Activated CD8-positive, alpha-beta memory T cell treated with anti-CD3 and anti-CD28 coated beads, Interleukin-2, amount 10 ng/mL, durations not matched to agents 7 days and 5 days (primary cell): ENCODE measurements at places on chromosomes 16 and 17.
A peak's percentile ranks its signal among the peaks of the same experiment; 100 is the strongest.

DNA sequence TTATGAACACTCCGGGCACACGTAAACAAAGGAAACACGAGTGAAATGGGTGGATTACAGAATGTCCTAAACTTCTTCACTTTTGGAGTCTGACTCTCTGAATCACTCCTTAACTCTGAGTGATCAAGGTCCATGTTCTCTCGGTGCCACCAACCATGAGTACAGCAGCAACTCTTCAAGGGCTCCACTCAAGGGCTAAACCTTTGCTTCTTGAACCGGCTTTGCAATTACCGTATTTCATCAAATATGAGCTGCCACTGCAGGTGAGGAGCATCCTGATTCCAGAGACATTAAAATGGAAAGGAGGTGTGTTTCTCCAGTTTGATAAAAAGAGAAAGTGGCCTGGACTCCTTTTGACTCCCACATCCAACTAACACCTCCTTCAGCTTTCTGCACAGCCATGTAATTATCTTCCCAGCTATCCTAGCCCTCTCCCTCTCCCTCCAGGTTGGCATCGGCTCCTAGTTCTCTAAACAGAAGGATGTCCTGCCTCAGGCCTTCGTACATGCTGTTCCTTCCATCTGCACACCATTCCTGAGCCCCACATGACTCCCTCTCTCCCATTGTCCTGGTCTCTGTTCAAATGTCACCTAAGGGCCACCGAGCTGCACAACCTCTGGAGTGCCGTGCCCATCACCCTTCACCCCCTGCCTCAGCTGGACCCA lies 61.4 kb downstream of the ZDHHC7 start:
- no peak for DNase-seq

DNA sequence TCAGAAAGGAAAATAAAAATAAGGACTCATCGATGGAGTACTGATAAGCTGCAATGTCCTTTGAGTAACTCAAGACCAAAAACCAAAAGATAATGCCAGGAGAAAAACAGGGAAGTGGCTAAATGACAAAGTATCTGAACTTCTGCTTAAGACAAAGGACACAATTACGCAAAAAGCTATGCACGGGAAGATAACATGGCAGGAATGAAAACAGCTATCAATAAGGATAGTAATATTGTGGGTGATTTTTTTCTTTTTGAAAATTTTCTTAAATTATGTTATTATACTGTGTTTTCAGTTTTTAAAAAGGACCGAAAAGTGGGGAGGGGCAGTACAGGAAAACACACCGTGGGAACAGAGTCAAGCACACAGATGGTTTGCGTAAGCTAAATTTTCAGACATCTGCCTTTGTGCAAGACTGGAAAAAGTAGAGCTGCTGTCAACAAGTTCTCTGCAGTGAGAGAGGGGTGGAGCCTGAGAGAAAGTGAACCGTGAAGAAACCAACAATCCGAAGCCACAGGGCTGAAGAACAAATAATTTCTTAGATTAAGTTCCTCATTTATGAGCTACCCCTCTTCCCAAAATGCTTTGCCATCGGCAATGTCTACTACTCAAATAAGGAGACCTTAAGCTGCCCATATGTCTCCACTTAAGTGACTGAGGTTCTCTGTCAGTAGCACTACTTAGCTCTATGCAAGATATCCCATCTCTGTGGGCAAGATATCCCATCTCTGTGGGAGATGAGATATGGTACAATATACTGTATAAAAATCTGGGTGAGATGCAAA lies 99.9 kb upstream of the CORO6 start:
- DNase-seq, result peak; percentile 49

DNA sequence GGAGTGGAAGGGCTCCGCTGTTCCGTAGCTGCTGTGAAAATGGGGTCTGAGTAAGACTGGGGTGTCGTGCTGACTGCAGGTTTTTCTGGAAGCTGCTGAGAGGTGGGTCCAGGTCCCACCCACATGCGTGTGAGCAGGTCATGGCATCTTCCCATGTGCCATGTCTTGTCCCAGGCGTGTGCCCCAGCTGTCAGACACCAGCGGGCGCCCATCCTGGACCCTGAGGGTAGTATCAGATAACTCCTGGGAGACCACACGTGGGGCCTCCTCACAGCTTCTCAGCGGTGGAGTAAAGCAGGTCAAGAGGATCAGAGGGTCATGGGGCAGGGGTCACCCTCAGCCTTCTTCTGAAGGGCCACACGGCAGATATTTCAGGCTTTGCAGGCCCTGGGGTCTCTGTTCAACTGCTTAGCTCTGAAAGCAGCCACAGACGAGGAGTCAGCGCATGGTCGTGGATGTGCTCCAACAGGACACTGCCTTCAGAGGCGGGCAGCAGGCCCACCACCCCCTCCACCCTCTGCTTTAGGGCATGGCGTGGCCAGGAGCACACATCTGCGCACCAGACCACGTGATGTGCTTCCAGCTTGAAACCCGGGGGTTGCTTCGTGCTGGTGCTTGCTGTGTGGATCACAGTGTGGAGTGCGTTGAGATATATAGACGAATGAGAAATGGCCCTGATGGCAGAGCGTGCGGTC lies 68.7 kb downstream of the BANP start:
- no peak for DNase-seq

DNA sequence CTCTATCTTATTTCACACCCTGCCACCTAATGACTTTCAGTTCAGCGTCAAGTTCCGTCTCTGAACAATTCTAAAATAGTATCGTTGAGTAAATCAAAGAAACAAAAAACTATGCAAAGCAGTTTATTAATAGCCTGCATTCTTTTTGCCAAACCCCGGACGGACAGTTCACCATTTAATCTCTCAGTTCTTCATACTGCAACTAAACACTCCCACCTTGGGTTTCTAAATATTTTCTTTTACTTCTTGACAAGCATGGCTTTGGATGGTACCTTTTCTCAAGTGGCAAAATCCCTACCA lies 1.2 kb downstream of the MYH11 start:
- no peak for DNase-seq

DNA sequence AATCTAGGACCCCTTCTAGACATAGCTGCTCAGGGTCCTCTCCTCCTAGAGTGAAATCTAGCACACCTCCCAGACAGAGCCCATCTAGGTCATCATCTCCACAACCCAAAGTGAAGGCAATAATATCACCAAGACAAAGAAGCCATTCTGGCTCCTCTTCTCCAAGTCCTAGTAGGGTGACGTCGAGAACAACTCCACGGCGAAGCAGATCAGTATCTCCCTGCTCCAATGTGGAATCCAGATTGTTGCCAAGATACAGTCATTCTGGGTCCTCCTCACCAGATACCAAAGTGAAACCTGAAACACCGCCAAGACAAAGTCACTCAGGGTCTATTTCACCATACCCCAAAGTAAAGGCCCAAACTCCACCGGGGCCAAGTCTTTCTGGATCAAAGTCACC lies 10.7 kb downstream of the SRRM2 start:
- DNase-seq, result no peak

DNA sequence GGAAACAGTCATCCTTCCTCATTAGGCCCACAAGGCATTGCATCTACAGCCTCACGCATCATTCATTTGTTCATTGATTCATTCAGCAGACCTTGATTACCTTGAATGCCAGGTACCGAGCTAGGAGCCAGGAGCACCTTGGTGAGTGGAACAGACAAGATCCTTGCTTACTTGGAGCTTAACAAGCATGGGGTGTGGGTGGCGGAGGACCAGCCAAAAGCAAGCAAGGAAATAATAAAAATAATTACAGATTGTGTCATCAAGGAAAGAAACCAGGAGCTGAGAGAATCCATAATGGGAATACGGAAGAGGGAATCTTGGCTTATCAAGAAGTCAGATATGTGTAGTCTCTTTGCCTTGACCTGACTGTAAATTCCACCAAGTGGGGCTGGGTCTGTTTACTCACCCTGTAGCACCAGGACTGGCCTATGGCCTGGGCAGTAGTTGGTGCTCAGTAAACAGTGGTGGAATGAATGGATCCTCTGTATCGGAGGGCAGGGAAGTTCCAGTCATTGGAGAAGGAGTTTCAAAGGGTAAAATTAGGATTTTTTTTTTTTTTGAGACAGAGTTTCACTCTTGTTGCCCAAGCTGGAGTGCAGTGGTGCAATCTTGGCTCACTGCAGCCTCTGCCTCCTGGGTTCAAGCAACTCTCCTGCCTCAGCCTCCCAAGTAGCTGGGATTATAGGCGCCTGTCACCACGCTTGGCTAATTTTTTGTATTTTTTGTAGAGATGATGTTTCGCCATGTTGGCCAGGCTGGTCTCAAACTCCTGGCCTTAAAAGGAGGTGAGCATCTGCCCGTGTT lies 157.7 kb downstream of the MSI2 start:
- DNase-seq, result no peak

- DNase-seq, result no peak
These were observed 9.7 kb downstream of the C16orf54 start for GRCh38 chr16:29736112-29736511.

DNA sequence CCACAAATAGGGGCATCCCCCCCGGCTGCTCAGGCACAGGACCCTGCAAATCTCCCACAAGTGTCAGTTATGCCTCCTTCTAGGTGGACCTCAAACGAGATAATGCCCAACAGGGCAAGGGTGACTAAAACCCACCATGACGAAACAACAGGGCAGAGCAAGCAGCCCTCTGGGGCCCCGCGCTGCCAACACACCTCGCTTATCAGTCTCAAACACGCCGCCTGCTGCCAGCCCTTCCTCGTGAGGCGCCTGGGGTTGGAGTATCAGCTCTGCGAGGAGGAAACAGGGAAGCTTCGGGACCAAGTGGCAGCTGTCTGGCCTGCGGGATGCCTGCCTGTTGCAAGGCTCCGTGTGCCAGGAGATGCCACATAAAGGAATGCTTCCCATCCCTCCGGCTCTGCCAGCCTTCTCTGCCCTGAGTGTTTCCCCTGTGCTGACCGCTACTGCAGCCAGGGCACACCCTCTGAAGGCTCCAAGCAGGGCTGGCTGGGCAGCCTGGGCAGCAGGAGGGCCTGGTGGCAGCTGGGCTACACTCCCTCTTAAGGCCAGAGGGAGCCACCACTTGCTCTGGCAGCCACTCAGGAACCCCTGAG lies 2.5 kb downstream of the SMIM5 start:
- no peak for DNase-seq
